NCI-H1092 treated with DMSO at 0.1 percent for 48 hours (cell line): ENCODE measurements at places on chromosomes 6 and 20.

GRCh38 chr6:121399966-121400365, 35.5 kb upstream of the GJA1 start:
- no peak for DNase-seq

DNA sequence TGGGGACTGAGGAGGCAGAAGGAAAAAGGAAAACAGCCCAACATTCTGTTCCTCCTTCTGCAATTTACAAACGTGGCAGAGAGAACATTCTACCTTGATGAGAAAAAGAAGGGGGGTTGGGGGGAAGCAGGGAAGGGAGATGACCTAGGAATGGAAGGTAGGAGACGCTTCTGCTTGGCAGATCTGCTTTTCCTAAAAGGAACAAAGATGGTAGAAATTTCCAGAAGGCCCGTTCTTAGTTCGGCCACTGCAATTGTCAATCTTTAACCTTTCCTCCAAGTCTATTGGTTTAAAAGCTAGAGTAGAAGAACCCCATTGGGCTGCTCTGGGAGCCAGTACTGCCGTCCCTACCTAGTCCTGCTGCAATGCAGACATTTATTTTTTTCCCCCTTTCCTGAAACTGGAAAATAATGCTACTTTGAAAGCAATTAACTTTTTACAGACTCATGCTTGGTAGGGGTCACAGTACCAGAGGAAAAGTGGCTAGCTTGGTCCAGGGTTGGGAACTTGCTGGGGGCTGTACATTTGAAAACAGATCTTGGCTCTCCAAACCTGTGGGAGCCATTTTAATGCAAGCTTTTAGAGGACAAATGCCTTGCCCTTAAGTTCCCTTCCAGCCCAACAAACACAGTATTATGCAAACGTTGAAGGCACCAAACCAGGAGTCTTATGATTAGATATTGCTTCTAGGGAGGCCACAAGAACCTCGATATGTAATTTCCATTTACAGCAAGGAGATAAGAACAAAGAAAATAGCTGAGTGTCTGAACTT, 2.6 kb downstream of the ZMYND8 start:
- no peak for DNase-seq

DNA sequence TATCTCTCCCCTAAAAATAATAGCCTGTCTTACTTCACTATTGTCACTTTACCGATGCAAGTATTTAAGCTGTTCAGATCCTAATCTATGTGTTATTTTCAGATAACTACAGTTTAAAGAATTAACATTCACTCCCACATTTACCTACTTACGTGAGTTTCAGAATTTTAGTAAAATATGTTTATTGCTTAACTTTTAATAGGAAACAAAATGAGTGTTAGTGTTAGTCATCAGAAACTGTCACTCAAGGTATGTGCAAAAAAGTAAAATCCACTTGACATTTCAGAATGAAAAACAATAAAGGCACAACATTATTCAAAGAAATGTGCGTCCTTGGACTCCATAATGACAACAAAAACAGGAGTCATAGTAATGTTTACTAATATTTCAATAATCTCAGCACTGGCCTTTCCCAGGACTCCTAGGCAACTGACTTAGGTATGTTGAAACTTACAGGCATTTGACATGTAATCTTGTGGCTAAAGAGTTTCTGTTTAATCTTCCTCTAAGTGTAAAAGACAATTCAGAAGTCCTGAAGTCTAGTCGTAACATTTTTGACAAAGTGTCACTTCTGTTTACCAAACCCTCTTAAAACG, 4.5 kb downstream of the ATXN1 start:
- DNase-seq, result no peak

- DNase-seq, result peak; percentile 6
These were observed 994 bp downstream of the FOXC1 start for GRCh38 chr6:1610497-1611321.

- no peak for DNase-seq
These were observed 204.3 kb upstream of the PRSS16 start for GRCh38 chr6:27043244-27043643.

DNA sequence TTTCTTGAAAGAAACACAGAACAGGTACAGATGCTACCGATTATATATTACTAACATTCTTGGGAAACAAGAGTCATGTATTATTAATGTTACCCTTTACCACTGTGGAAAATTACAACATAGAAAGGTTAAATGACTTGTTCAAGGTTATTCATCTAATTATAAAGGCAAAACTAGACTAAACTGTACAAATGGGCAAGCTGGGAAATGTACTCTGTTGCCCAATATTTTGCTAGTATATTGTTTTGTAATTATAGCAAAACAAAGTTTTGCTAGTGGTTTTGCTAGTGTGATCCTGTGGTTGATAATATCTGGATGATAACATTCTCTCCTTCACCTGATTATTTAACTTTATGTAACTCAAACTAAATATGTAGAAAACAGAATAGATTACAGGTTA, 96.5 kb downstream of the TINAG start:
- no peak for DNase-seq

- DNase-seq, result no peak
These were observed 24.0 kb downstream of the SLC26A8 start for GRCh38 chr6:36000451-36000850.

DNA sequence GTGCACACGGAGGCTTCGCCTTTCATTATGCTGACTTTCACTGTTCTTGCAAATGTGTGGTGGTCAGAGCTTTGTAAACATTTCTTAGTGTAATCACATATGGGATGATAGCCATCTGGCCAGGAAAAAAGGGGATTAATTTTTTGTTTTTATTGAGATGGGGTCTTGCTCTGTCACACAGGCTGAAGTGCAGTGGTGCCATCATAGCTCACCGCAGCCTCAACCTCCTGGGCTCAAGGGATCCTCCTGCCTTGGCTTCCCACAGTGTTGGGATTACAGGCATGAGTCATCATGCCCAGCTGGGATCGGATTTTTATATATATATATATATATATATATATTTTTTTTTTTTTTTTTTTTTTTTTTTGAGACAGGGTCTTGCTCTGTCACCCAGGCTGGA, 11.0 kb upstream of the TIAM2 start:
- no peak for DNase-seq

GRCh38 chr20:33827634-33828325, 16.6 kb downstream of the CHMP4B start:
- no peak for DNase-seq

DNA sequence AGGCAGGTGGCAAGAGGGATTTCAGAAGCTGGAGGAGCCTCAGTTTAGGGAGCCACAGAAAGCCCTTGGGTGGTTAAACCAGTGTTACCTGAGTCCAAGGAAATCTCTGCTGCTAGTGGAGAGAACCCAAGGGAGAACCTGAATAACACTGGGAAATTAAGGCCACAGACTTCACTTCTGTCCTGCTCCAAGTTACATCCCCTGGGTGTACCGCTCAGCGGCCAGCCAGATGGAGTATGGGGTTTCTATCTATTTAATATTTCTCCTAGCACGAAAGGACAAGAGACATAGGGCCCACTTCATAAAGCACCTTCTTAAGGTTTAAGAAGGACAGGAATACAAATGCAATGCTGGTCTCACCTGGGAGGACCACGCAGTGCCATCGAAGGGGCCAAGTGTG, 5.8 kb upstream of the CNKSR3 start:
- DNase-seq, result no peak

DNA sequence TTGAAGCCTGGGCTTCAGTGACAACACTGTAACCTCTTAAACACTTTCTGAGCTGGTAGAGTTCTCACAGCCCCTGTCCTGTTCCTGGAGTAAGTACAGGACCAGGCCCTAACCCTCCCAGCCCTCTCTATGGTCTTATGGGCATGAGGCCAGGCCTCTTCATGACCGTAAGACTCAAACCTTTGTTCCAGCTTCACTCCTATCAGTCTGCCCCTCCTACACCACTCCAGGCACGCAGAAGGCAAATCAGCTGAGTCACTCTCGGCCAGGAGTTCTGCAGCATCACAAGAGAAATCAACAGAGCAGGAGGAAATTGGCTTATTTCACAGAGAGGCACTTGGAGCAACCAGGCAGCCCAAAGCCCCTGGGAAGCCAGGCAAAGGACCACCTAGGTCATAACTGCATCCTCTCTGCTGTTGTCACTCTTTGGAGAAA, 25.3 kb upstream of the CHD6 start:
- DNase-seq, result peak; percentile 47

GRCh38 chr20:10540636-10541493, 105.8 kb downstream of the SLX4IP start:
- no peak for DNase-seq

GRCh38 chr6:16683641-16684194, 77.5 kb downstream of the ATXN1 start:
- no peak for DNase-seq

DNA sequence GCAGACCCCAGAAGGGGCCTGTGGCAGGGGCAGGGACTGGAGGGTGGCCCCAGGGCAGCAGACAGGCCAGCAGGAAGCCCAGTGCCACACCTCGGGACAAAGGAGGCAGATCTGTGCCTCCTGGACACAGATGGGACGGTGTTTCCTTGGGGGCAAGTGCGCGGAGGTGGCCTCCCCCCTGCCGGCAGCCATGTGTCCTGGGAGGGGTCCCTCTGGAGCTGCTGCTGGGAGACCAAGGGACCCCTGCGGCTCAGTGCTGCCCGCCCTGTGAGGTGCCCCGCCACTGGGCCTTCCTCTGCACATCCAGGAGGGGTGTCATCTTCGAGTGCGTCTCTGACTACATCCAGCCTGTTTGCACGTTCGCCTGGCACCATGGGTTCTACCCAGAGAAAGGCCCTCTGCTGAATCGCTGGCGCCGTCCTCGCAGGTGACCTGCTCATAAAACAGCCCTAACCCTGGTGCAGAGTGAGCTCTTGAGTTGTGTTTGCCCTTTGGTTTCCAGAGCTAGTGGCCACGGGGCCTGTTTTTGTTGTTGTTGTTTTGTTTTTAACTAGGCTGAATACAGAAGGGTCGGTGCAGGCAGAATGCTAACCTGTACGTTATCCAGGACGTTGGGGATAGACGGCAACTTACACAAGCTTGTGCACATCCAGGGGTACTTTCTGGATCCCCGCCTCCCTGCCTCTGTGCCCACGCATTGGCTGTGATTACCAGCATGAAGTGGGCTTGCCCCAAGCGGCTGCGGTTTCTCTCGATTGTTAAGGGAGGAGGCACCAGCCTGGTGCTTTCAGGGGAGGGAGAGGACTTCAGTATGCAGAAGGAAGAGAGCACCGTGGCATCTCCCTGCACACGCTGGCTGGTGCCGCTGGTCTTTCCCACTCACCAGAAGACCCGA, 1.3 kb upstream of the KCNQ2 start:
- DNase-seq, result no peak

GRCh38 chr6:137708481-137708880, 158.6 kb upstream of the TNFAIP3 start:
- DNase-seq, result no peak

DNA sequence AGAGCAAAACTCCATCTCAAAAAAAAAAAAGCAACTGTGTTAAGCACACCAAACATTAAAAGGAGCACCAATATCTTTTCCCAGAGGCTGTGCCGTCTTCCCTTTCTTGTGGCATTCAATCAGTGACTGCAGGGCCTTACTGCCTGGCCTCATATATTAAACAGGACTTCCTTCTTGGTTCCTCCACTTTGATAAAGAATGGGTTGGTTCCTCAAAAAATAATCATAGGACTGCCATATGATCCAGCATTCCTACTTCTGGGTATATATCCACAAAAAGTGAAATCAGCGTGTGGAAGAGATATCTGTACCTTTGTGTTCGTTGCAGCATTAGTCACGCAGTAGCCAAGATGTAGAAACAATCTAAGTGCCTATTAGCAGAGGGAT, 40.3 kb upstream of the GFOD1 start:
- no peak for DNase-seq

GRCh38 chr6:168054765-168055560, 24.0 kb downstream of the FRMD1 start:
- no peak for DNase-seq

DNA sequence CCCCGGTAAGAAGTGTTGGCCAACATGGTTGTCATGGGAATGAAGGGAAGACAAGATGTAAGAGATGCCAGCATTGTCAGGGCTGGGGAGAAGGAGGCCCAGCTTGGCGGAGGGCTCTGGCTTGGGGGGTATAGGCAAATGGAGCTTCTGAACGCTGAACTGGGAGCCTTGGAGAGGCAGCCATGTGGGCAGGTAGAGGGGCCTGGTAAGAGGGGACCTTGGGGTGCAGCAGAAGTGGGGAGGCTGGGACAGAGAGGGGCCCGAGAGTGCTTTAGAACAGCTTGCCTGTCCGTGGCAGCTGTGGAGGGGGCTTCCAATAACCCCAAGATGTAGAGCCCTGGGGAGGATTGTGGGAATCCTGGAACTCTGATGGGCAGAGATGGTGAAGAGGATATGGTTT, 3.0 kb downstream of the SLC22A1 start:
- DNase-seq, result no peak

DNA sequence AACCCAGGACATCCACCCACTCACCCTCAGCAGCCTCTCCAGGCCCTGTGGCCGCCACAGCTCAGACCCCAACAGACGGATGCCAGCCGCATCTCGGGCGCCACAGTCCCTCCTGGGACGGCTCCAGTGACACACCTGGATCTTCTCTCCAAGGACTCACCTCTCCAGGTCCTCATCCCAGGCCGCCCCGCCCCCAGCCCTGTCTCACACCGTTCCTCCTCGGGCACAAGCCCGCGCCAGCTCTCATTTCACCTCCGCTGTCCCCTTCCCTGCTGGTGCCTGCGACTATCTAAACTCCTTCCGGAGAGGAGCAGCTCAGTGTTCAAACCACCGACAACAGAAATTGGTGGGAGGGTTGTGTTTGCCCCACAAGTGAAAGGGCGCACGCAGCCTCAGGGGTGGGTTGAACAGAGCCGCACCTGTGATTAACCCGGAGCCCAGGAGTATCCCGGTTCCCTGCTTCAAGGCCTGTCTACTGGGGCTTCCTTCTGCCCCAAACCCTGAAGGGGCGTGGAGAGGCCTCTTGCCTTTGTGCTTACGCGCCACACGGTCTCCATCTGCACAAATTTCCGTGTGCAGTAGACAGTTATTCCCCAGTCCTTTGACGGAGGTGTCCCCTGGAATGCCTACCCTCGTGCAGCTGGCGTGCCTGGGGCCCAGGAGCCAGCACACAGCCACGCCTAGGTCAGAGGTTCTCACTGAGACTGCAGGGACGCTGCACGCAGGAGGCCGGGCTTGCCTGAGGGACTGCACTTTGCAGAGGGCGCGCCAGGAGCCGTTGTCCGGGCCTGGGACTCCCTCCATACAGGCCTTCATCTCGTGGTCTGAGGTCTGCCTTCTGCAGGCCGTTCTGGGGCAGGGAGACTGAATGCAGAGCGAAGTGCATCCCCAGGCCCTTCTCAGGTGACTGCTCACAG, 232.7 kb downstream of the DLL1 start:
- DNase-seq, result no peak

DNA sequence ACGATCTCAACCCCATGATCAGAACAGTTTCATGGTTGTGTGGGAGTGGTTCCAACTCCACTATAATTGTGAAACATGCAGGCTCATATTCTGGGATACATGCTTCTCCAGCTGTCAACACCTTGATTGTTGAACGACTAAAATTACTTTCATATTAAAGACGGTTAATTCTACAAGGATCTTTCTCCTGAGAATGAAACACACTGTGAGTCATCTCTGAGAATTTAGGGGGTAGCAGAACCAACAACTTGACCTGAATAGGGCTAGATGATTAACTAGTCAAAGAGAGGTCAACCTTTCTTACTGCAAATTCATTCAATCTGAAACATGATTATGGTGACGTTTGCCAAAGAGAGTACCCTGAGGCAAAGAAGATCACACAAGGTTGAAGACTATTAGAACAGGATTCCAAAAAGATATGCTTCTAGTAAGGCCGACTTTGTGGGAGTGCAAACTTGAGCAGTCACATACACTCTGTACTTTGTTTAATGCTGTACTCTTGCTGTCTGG, 175.2 kb upstream of the CITED2 start:
- DNase-seq, result no peak
